ENCODE measurements at places on chromosomes 1 and 21.
A peak's percentile ranks its signal among the peaks of the same experiment; 100 is the strongest.

GRCh38 chr1:111271464-111271801, 19.2 kb upstream of the CHIA start:
- no peak for DNase-seq

GRCh38 chr1:183901748-183902330, 96.9 kb downstream of the RGL1 start:
- no peak for DNase-seq

DNA sequence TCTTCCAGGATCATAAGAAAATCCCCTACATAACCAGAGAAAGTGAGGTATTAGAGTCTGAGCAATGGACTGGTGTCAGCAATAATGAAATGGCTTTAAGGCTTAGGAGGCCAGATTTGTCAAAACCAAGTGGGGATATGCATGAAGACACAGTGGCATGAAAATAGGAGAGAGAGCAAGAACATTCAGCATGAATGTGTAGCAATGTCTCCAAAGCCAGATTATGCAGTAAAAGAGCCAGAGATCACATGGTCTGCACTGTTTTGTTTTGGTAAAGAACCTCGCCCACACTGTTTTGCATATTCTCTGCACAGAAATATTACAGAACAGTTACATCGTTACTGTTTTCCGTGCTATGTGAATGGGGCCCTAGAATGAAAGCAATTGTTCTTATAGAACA, 589.4 kb downstream of the PLPP3 start:
- no peak for DNase-seq

GRCh38 chr1:175891783-175892309, 148.5 kb upstream of the TNR start:
- DNase-seq, result no peak

DNA sequence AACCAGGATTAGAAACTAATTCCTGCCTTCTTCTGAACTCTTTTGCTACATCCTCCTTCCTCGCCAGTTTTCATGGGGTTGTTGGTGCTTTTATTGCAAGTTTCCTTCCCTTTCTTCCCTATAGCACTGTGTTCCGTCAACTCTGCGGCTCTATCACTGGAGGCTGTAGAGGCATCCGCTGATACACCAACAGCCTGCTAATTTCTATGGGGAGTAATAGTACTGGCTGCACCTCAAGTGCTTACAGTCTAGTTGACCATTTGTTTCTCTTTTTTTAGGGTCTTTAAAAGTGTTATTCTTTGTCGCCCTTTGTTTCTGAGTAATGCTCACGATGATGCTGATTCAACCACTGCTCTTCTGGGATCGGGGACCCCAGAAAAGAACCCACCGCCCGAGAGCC, 746 bp downstream of the MIS18A start:
- no peak for DNase-seq

DNA sequence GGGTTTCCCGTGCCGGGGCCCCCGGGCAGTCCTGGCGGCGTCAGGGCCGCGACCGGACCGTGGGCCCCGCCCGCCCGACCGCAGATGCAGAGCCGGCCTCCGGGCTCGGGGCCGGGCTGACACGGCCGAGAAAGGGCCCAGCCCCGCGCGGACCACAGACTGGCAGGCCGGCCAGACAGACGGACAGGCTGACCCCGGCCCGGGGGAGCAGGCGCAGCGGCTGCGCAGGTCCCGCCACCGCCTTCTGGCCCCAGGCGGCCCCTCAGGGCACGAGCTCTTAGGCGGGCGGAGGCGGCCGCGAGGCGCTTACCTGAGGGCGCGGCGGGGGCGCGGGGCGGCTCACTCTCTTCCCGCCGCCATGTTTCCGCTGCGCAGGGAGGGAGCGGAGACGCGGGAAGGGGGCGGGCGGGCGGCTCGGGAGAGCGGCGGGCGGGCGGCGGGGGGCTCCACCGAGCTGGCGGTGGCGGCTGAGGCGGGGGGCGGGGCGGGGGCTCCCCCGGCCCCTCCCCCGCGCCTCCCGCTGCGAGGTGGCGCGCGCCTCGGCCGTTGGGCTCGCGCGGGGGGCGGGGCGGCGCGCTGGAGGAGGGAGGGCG, at the start of gene SCMH1:
Gene SCMH1 (minus strand): TSS at position 558 of the 593 bp plus-strand sequence. CDS start 56,173 bp downstream, outside the sequence.
- peak; percentile 56 for DNase-seq

All from activated naive CD4-positive, alpha-beta T cell treated with Interleukin-2 at 50 U/mL for 16 hours (primary cell).